H54 (cell line): ENCODE measurements at places on chromosomes 4 and X.
A peak's percentile ranks its signal among the peaks of the same experiment; 100 is the strongest.

DNA sequence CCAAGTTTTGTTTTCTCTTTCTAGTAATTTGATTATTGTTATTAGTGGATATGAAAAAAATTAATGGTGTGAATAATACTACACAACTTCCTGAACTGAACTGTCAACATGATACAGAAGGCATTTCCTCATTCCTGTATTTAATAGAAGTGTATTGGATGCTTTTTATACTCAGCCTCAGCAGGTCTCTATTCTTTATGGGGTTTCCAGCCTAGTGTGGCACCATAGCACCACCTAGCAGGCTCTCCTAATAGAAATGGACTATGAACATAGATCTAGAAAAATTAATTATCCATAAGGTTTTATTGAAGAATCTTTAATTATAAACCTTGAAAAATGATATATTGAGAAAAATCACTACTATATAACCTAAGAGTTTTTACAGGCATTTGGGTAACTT is 52.4 kb downstream of the GLRB start:
- no peak for DNase-seq

DNA sequence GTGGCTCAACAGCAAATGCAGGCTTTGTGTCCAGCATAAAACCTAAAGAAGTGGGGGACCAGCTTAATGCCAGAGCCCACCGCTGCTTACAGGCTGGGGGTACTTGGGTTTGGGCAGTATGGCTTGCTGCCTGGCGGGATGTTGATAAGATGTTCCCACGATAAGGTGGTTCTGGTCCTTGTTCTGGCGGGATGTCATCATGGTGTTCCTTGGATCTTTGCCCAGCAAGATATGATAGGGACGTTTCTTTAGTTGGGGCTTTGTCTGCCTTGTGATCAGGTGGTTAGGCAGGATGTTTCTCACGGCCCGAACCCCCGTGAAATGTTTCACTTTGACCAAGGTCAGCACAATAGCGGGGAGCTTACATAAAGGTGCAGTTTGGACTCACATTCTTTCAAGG is 35.3 kb downstream of the PNPLA4 start:
- DNase-seq, result no peak

DNA sequence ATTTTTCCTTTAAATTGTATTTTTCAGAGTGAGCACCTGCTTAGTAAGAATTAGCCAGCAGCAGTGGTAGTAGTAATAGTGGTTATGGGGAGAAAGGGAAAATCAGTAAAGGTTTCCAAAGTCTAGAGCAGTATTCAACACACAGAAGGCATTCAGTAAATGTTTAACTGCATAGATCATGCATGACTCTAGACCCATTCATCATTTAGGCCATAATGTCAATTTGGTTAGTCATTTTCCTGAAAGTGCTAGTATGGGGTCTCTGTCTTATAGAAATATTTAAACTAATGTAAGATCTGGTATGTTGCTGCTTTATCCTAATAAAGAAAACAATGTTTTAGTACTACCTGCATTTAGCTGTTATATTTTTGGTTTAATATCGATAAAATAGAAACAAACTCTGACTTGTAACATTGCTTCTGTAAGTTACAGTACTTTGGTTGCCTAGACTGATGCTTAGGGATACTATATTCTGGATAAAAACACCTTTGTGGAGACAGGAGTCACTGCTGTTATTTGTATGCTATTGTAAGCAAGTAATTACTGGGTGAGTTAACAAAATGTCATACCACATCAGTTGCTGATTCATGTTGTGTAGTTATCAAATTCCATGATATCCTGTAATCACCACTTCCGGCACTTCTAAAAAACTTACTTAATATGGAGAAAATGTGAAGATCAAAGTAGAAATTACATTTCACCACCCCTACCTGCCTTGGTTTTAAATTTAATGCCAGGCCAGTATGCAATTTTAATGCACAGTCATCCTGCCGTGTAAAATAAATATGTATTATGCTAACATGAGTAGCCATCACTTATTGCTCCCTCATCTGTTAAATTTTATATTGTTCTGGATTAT is 115.8 kb upstream of the BMPR1B start:
- peak; percentile 3 for DNase-seq

- DNase-seq, result no peak
Measured at GRCh38 chr4:44931720-44932119, 205.4 kb upstream of the GNPDA2 start.

DNA sequence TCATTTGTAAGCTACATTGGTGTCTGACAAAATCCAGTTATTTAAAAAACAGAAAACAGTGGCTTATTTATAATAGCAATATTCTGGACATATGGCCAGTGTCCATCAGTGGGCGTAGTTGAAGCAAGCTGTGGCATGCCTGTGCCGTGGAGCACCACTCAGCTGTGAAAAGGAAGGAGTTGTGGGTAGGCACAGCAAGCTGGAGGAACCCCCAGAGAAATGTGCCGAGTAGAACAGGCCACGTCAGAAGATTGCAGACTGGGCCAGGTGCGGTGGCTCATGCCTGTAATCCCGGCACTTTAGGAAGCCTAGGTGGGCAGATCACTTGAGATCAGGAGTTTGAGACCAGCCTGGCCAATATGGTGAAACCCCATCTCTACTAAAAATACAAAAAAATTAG is 102.4 kb downstream of the GPR143 start:
- DNase-seq, result no peak

GRCh38 chrX:50067435-50068284 is 133.1 kb downstream of the AKAP4 start:
- no peak for DNase-seq

DNA sequence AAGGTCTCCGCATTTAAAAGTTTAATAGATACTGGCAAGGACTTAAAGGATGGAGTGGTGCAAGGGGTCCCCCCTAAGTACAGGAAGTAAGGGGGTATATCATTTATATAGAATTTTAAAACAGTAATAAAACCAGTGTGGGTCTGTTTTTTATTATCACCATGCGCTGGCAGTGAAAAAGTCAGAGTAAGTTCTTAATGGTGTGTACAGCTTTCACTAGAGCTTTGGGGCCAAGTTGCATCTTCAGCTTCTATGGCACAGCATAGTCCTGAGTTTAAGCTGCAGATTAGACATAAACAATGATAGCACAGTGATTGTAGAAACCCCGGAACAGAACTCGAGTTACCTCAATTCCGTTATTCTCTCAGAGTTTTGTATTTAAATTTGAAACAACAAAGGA is 27.6 kb downstream of the RHOH start:
- no peak for DNase-seq

GRCh38 chr4:4182835-4183568 is 43.7 kb downstream of the OTOP1 start:
- DNase-seq, result peak; percentile 10

GRCh38 chr4:120965938-120966337 is 43.4 kb upstream of the PRDM5 start:
- DNase-seq, result no peak

- no peak for DNase-seq
Measured at GRCh38 chrX:70026112-70026850, 23.5 kb downstream of the AWAT2 start.

DNA sequence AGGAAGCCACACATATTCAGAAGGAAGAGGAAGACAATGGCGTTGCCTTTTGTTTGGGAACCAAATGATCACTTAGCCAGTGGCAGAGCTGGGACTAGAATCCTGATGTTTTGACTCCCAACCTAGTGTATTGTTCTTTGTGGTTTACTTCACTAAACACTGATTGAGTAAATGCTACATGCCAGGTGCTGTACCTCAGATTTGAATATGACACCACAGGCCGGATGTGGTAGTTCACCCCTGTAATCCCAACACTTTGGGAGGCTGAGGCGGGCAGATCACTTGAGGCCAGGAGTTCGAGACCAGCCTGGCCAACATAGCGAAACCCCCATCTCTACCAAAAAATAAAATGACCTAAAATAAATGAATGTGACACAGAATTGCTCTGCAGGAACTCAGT is 8.4 kb downstream of the NDUFA1 start:
- DNase-seq, result no peak

DNA sequence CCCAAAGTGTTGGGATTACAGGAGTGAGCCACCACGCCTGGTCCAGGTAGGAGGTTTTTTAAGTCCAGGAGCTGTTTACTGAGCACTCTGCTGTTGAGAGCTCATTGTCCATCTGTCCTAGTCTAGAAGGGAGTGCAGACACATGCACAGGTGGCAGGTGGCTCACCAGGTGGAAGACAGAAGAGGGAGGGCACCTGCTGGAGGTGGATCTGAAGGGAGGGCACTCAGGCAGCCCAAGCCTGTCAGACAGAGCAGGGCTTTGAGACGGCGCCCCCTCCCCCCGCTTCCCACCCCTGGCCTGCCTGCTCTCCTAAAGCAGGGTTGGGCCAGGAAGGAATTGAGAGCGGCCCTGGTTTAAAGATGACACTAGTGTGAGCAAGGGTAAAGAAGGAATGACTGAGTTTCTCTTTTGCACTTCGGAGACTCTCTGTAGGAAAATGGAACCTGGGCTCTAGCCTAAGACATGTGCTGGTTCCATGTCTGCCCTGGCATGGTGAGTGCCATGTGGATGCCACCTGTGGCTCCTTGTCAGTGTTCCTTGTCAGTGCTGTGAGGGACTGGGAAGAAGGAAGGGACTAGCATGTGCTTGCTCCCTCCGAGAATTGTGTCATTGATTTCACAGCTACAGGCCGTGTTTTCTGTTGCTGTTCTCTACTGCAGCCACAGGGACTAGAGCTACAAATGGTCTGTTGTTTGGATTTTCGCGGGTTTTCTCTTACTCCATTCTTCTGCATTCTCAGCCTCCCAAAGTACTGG is 108.6 kb downstream of the TNIP2 start:
- DNase-seq, result no peak

- DNase-seq, result no peak
Measured at GRCh38 chrX:28347476-28347875, 239.8 kb upstream of the IL1RAPL1 start.

DNA sequence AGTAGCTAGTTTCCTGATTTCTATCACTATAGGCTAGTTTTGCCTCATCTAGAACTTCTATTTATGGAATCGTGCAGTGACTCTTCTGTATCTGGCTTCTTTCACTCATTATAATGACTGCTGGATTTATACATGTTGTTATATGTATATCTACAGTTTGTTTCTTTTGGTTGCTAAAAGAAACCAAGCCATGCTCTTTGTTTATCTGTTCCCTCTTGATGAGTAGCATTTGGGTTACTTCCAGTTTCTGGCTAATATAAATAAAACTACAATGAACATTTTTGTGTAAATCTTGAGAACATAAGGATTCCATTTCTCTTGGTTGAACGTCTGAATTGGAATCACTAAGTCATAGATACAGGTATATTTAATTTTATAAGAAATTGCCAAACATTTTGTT is 73.9 kb downstream of the ARHGAP24 start:
- DNase-seq, result no peak

GRCh38 chr4:129350834-129351721 is 255.1 kb downstream of the C4orf33 start:
- no peak for DNase-seq

DNA sequence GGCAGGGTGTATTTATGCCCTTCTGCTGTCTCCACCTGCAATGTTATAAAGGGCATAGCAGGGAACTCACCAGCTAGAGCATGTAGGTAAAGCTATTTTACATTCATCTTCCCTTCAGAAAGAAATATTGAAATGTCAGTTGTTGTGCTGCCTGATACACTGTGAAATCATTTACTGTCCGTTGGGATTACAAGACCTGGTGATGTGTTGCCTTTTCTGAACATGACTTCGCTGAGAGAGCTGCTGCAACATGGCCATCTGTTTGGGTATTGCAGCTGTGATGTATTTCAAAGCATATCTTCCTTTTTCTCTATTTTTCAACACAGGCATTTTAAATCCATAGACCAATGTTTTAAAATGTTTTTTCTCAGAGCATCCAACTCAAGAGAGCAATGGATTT is 644.1 kb upstream of the GNPDA2 start:
- no peak for DNase-seq

DNA sequence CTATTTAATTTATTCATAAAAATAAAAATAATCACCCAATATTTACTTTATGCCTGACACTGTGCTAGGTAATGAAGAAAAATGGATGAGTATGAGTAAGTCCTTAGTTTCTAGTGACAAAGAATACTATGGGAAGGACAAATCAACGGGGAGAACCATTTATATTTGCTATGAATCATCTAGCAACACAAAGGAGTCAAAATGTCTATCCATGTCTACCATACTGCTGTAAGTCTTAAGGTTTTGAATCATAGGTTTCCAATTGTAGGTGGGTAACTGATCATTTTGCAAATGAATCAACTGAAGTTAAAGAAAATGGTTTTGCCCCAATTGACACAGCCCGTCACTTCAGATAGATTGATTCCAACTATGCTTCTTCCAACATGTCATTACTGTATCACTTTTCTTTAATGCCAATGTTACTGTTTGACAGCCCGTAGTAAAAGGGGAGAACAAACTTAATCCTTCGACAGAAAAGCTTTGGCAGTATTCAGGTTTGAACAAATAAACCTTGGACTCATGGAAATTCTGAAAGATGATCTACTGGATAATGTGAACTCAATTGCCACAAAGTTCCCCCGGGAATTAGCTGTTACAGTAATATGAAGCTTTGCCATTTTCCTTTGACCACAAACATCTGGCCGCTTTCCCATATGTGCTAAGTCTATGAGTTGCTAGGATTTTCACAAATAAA is 3.2 kb downstream of the TDO2 start:
- DNase-seq, result no peak

GRCh38 chrX:133726642-133727041 is 258.8 kb downstream of the GPC3 start:
- DNase-seq, result no peak

DNA sequence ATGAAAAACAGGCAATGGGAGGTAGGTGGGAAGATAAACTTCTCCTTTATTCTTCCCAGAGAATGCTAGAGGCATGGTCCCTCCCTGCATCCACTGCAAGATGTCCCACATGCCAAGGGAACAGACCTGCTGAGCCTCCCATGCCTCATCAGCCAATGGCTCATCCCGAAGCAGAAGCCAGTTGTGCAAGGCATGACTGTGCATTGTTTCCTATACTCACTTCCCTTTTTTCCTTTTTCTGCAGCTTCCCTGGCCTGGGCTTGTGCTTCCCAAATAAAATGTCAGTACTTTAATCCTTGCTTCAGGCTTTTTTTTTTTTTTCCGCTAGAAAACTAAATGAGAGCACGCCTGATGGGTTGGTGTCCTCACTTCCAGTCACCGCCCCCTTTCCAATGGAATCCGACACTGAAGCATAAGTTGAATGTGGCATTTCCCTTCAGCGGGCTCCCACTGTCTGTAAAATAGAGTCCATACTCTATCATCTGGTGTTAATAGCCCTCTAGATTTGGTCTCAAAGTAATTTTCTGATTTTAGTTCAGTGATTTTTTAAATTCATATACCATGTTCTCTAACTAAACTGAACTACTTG is 239.0 kb upstream of the JADE1 start:
- no peak for DNase-seq

DNA sequence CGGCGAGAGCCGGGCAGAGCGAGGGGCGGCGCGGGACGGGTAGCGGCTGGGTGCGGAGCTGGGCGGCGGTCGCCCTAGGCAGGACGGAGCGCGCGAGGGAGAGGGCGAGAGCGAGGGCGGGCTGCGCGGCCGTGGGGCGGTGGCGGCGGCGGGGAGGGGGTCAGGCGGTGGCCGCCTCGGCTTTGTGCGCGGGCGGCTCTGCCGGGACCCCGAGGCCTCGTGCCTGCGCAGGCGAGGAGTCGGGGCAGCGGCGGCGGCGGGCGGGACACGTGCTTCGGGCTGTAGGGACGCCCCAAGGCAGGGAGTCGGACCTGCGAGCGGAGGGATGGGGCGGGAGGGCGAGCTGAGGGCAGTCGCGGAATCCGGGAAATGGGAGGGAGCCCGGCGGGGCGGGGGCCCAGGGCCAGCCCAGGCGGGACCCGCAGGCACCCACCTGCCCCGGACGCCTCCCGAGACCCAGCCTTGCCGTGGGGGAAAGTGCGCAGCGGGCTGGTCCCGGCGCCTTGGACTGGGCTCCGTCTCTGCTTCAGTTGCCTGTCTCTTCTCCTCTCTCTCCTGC is 465 bp downstream of the BMPR1B start:
- DNase-seq, result no peak
